Caudate nucleus (tissue), 63 donors: ENCODE measurements at places on chromosomes 11 and 22.

DNA sequence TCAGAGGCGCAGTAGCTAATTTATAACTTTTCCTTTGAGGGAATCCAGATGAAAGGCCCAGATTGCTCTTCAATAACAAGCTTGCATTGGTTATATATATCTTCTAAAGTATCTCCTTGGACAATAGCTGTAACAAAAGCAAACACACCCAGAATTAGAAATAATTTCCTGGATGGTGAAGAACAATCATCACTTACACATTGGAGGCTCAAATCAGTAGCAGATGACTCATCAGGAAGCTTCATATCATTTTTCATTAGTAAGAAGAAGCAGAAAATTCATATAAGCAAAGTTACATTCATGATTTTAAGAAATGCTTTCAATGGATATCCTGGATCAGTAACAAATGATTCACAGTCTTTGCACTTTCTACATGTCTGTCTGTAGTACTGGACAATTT, 173.6 kb upstream of the CCDC90B start:
- DNase-seq = no peak

GRCh38 chr11:102384419-102385079, 37.5 kb downstream of the BIRC2 start:
- no peak for DNase-seq

- peak; percentile 71 for DNase-seq
Observed at GRCh38 chr22:39316440-39317083, 2.9 kb downstream of the RPL3 start.

DNA sequence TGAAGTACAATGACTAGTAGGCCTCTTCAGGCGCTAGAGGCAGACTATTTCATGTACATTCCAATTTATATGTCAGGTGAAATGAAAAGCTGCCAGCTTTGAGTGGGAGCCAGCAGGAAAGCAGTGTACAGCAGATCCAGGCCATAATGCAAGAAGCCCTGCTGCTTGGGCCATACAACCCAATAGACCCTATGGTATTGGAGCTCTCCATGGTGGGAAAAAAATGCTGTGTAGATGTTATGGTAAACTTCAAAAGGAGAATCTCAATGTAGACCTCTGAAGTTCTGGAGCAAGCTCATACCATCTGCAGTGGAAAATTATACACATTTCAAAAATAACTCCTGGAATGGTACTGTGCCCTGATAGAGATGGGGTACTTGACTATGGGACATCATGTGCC, 71.5 kb upstream of the CD82 start:
- DNase-seq = no peak

- DNase-seq = no peak
Observed at GRCh38 chr11:19800162-19800561, 87.5 kb downstream of the NAV2 start.

GRCh38 chr11:36672815-36673450, 74.9 kb upstream of the RAG2 start:
- DNase-seq = no peak

DNA sequence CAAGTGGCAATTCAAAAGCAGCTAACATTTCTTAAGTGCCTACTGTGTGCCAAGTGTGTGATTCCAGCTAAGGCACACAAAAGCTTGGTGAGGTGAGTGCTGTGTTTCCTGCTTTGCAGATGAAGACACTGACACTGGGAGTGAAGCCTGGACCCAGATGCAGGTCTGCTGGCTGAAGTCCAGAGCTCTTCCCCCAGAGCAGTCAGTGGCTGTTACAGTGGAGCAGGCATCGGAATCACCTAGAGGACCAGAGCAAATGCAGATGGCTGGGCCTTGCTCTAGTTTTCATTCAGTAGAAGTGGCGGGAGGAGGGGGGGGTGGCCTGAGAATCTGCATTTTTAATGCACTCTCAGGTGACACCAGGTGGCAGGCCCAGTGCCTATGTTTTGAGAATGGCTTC, 342.3 kb downstream of the CADM1 start:
- DNase-seq = no peak

DNA sequence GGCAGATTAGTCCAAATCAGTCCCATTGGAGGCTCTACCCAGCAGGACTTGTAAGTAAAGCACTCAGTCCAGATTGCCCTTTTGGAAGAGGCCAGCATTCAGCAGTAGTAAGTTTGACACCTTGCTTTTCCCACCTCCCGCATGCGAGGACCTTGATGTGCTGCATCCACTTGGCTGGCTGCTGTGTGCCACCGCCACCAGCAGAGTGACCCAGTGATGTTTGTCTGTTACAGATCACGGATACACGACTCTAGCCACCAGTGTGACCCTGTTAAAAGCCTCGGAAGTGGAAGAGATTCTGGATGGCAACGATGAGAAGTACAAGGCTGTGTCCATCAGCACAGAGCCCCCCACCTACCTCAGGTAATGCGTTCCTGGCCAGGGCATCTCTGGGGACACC, 6.6 kb downstream of the SMARCB1 start:
- DNase-seq = no peak

- DNase-seq = no peak
Observed at GRCh38 chr22:39501644-39502108, 414 bp upstream of the MIEF1 start.

DNA sequence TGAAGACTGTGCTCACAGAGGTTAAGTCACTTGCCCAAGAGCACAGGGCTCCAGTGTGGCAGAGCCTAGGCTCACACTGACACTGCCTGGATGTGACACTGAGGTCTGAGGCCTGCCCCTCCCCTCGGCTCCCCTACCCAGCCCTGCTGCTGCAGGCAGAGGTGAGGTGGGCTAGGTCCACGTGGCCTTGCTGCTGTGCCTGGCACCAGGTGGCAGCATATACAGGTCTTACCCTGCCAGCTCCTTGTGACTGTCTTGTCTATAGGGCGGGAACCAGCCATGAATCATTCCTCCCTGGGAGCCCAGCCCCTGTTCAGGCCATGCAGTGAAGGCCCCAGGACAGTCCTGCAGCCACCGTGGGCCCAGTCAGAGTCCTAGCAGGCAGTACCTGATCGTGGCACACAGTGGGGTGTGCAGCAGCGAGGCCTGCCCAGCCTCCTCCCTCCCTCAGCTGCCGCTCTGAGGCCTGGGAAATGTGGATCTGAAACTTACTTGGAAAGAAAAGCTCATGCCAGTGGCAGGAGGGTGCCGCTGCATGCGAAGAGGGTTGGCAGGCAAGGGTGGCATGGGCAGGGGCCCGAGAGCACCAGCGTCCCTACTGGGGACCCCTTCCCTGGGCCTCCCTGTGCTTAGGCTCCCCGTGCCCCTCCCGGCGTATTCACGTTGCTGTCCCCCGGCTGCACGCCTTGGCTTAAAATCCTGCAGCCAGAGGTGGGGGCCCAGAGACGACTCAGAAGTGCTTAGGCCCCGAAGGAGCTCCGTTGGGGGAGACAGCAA, 1.2 kb upstream of the CERK start:
- DNase-seq = peak; percentile 27

DNA sequence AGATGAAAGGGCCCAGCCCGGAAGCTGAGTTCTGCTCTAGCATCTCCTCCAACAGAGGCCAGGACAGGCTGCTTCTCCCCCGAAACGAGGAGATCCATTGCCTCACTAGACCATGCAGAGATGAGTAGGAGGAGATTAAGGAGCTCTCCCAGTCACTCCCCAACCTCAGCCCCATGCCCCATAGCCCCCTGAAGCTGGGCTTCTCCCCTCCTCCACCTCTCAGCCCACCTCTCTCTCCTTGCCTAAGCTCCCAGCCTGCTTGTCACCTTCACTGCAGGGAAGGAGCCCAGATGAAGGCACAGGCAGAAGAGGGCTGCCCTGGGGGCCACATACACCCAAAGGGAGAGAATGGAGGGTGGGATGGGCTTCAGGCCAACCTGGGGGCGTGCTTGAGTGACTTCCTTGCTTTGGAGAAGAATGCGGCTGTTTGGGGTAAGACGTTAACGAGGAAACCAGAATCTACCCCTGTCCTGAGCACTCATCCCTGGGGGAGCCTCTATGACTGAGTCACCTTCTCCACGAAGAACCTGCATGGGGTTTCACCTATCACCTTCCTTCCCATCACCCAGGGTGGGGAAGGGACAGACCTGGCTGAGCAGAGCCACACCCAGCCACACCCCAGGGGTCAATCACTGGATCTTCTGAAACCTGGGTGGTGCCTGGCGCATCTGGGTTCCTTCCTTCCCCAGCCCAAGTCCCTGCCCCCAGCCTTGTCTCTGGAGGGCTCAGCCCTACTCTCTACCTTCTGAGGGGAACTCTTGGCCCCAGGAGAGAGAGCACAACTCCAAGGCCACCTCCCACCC, 11.6 kb upstream of the GNAZ start:
- DNase-seq = no peak

GRCh38 chr11:14974515-14975251, 2.5 kb upstream of the CALCA start:
- no peak for DNase-seq
